OCI-LY7 (cell line): ENCODE measurements at places on chromosomes 7 and 10. TPM values are rescaled to one million over a fixed set of nuclear protein-coding genes. Genes with fewer than 3 reads are reported as not detected.

DNA sequence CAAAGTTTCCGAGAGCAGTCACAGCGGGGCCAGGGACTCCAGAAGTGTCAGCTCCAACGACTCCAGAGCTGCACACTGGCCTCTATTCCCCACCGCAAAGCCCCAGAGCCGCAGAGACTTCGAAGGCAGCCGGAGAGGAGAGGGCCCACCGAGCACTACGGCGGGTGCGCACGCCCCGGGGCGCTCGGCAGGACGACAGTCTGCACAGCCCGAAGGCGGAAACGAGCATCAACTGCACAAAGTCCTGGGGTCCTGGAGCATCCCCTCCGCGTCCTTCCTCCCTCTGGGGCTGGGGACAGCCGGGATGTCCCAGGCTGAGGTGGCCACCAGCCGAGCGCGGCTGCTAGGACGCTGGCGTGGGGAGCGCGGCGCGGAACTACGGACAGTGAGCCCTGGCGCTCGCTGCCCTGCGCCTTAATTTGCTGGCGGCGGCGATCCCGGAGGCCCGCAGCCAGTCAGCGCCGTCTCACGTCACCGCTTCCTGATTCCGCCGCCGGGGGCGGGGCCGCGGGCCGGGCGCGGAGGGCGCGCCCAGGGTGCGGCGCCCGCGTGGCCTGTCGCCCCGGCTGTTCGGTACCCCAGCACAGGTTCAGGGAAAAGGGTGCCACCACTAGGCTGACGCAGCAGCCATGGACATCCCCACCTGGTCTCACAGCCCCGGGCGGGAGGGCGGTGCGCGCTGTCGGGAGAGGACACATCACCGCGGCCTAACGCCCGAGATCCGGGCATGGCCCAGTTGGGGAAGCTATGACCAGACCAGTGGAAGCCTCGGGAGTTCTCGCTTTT lies at the start of gene TBX20:
TBX20 (minus strand) TSS at position 391 of the 786 bp plus-strand sequence. CDS start 480 bp downstream, outside the sequence.
- peak; percentile 66 for DNase-seq

GRCh38 chr7:14818871-14819270 lies 83.7 kb downstream of the DGKB start:
- no peak for DNase-seq

GRCh38 chr10:101166430-101166829 lies 35.3 kb downstream of the TLX1 start:
- no peak for DNase-seq

DNA sequence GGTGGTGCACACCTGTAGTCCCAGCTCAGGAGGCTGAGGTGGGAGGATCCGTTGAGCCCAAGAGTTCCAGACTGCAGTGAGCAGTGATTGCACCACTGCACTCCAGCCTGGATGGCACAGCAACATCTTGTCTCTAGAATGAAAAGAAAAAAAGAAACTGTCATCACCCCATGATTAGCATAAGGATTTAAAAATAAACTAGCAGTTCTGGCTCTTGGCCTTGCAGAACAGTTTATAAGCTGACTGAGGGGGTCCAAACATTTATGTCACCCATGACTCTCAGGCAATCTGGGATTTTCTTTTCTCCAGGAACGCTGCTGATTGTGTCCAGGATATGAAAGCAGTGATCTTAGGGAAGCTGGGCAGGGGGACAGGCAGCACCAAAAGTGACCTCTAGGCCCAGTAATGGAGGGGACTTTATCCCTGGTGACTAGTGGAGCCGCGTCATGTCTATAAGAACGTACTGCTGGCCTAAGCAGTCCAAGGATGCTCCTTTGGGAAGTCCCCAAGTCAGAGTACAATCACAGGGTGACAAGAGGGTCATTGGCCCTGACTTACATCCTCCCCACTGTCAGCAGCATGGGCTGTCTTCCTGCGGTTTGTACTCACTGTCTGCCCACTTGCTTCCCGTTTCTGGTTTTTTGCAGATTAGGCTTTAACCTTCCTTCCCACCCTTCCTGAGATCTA lies 177.4 kb downstream of the ARHGAP12 start:
- DNase-seq = no peak

SAP25 gene
- 12.7 and 14.0 TPM in 2 replicates for total RNA-seq

DNA sequence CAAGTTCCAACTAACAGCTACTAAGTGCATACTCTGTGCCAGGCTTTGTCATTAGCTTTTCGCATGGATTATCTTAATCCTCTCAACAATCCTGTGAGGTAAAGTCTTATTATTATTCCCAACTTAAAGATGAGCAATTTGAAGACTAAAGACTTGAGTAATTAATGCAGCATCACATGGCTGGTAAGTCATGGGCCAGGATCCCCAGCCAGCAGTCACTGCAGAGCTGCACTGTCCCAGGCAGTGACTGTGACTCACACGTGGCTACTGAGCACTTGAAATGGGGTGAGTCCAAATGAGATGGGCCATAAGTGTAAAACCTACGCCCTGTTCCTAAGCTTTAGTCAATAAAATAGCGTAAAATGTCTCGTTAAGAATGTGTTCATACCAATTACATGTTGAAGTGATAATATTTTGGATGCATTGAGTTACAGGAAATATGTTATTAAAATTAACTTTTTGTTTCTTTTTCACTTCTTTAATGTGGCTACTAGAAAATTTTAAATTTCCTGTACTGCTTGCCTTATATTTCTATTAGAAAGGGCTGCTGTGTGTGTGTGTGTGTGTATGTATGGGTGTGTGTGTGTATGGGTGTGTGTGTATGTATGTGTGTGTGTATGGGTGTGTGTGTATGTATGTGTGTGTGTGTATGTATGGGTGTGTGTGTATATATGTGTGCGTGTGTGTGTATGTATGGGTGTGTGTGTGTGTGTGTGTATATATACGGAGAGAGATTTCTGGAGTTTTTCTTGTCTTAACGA lies 756.3 kb downstream of the AUTS2 start:
- no peak for DNase-seq

TMEM184A gene
- not detected in 2 replicates for total RNA-seq

TUBAL3 gene
- not detected in 2 replicates for total RNA-seq

- no peak for DNase-seq
These were observed 134.0 kb upstream of the SEMA3A start for GRCh38 chr7:84328571-84328970.

CYP2C19 gene
- total RNA-seq = not detected in 2 replicates

EN2 gene
- total RNA-seq = not detected in 2 replicates

TAS2R3 gene
- 1.5 and 2.4 TPM in 2 replicates for total RNA-seq

DNA sequence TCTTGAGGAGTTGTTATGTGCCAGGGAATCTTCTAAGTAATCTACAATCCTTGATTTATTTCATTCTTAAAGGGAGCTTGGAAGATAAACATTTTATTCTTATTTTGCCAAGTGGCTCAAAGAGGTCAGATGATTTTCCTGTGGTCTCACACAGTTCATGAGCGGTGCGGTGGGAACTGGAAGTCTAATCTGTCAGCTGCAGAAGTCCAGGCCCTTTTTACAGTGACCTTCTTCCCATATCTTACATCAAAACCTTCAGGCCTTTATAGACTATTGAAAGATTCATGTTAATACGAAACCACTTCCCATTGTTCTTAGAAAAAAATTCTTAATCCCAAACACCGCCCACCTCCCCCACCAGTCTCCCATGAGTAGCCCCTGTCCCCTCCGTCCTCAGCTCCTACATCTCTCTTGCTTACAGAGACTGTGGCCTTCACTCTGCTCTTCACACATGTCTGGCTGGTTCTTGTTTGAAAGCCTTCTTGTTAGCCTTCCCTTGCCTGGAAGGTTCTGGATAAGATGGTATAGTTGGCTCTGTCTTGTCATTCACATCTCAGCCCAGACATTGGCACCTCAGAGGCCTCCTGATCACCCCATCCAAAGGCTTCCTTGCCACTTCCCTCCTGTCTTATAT lies 61.5 kb downstream of the ITGA8 start:
- DNase-seq = no peak

DNA sequence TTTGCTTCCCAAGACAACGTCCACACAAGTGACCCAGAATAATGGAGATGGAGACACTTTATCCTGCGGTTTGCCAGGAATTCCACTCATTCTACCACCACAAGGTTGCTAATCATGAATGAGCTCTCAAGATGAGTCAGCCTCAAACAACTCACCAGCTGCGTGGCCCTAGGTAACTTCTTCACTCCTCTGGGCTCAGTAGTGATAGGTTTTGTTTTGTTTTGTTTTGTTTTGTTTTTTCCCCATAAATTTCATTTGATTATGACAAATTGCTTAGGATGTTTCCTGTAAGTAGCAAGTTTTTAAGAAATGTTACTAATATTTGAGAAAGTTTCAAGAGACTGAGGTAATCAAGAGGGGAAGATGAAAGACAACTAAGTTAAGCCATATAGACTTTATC lies 286.8 kb downstream of the PARD3 start:
- no peak for DNase-seq

LCOR gene
- 54.5 and 58.4 TPM in 2 replicates for total RNA-seq

DNA sequence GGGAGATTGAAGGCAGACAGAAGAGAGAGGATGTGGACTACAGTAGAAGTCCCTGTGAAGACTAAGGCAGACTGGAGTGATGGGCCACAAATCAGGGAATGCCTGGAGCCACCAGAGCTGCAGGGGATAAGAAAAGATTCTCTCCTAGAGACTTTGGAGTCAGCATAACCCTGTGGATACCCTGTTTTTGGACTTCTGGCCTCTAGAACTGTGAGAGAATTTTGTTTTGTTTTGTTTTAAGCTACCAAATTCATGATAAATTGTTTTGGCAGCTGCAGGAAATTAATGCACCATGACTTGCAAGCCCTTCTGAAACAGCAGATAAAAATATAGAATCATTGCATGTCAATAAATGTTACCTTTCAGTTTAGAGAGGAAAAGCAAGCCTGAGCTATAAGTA lies 41.3 kb downstream of the INHBA start:
- DNase-seq = no peak

GRCh38 chr7:137337902-137338301 lies 5.6 kb downstream of the PTN start:
- no peak for DNase-seq

SMKR1 gene
- not detected in 2 replicates for total RNA-seq

FXYD4 gene
- total RNA-seq = not detected in 2 replicates

DNA sequence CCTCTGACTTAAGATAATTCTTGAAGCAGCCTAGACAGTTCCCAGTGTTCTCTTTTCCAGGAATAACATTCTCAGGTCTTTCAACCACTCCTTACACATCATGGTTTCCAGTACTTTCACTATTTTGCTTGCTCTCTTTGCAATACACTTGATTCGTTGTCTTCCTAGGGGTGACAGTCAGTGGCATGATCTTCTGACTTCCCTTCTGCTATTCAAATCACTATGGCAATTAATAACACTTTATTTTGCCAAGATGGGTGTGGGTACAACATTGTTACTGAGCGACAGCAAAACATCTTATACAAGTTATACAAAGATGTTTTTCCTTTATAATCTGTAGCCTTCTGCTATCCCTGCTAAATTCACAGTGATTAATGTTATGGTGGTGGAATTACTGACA lies 15.3 kb downstream of the ARL3 start:
- DNase-seq = no peak

VIPR2 gene
- not detected in 2 replicates for total RNA-seq

TRPV5 gene
- not detected in 2 replicates for total RNA-seq

DNA sequence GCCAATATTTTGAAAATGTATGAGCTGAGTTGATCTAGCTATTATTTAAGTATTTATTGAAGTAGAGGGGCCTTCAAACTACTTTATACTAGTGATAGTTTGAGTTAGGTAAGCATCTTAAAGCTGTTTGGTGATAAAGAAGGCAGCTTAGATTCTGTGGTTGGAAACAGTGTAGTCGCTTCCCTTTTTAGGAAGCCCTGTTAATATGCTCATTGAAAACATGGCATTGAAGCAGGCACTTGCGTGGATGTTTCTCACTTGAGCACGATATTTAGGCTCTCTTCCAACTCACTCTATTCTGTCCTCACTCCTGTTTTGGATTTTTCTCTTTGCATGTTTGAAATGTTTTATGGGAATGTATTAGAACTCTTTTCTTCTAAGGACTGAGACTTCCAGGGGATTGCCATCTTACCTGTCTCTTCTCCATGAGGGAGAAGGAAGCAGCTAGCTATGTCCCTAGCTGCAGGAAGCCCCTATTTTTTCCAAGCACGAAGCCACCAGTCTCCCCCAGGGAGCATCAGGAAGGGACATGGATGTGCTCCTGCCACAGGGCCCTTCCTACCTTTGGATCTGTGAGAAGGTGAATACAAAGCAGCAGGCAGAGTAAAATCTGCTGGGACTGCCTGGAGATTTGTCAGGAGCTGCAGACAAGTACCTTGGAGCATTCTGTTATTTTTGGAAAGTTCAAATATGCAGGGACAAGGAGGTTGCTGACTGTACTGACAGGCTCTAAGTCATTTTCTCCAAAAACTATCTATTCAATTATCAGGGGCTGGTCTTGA lies 22.0 kb upstream of the BMPR1A start:
- DNase-seq = no peak

NOS3 gene
- 0.30 and 0.78 TPM in 2 replicates for total RNA-seq

DNA sequence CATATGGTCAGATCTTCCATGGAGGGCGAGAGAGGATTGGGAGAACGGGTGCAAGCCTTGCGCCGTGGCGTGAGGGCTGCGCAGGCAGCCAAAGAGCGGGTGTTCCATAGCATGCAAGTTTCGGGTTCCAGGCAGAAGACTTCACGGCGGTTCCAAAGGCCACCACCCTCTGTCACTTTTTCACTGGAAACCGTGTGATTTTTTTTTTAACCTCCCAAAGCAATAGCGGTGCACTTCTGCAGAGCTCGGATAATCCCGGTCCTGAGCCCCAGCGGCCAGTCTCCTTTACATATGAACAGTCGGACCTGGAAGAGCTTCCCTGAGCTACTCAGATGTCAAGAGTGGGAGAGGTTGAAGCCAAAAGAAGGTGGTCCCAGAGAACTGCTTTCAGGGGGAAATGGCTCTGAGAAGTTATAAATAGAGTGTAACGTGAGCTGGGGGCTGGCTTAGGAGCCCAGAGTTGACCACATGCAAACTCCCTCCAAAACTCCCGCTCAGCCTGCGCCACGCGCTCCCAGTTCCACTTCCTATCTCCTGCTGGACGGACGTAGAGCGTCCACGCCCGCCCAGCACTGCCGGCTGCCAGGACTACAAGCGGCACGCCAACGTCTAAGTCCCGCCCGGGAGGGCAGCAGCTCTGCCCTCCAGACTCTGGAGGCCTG lies at the start of gene MEOX2:
MEOX2 (minus strand) TSS at position 389 of the 662 bp plus-strand sequence; CDS start at position 108, 281 bp downstream.
- DNase-seq = no peak

DNA sequence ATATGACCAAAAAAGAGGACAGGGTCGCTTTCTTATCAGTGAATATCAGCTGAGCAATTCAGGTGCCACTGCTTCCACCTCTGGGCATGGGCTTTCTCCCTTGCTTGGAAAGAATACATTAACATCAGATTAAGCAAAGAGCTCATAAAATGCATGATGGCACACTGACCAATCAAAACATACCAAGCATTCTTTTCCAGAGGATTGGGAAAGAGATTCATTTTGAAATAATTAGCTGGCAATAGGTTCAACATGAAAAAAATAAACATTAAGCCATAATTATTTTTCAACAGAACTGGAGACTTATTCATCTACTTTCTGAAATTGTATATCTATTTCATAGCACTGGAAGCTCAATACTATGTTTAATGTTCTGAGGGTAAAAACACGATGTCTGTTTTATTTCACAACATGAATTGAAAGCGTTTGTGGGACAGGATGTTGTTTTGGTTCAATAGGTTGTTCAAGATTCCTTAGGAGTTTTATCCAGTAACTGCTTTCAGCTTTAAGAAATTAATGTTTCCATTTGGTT lies 53.2 kb downstream of the TFAM start:
- DNase-seq = no peak

LGI1 gene
- not detected in 2 replicates for total RNA-seq

NAT16 gene
- not detected in 2 replicates for total RNA-seq

RBAK gene
- 16.0 and 18.5 TPM in 2 replicates for total RNA-seq

WNT8B gene
- total RNA-seq = not detected in 2 replicates
